ENCODE measurements at places on chromosomes 7 and 10. TPM values are rescaled to one million over a fixed set of nuclear protein-coding genes. Genes with fewer than 3 reads are reported as not detected.

The PRPS1L1 gene
- total RNA-seq, result not detected

The THSD7A gene
- 2.8 TPM for total RNA-seq

The ATOH7 gene
- 0.19 TPM for total RNA-seq

The DENND10 gene
- 60.1 TPM for total RNA-seq

The ANXA8 gene
- 27.8 TPM for total RNA-seq

The ZCCHC24 gene
- total RNA-seq, result 5.3 TPM
